Bronchial smooth muscle cell (primary cell): ENCODE measurements at places on chromosomes 3 and 15. TPM values are rescaled to one million over a fixed set of nuclear protein-coding genes. Genes with fewer than 3 reads are reported as not detected.

LINGO1 gene
- not detected in 2 replicates for total RNA-seq

SMAD6 gene
- 24.9 and 37.2 TPM in 2 replicates for total RNA-seq

KPNA1 gene
- 18.9 and 22.6 TPM in 2 replicates for total RNA-seq

C3orf70 gene
- total RNA-seq = 0.16 and 0.34 TPM in 2 replicates

A4GNT gene
- not detected in 2 replicates for total RNA-seq

ASB14 gene
- 0.17 TPM in 1 of 2 replicates, not detected in the other for total RNA-seq

P2RY14 gene
- not detected in 2 replicates for total RNA-seq

ISLR gene
- total RNA-seq = 152 and 214 TPM in 2 replicates

CCR1 gene
- total RNA-seq = 0.63 and 1.5 TPM in 2 replicates

TRPM1 gene
- not detected in 2 replicates for total RNA-seq

CCR8 gene
- total RNA-seq = not detected in 2 replicates

ALDH1L1 gene
- total RNA-seq = not detected in 2 replicates

LMCD1 gene
- 2.8 and 2.9 TPM in 2 replicates for total RNA-seq

NEK10 gene
- 16.7 and 41.3 TPM in 2 replicates for total RNA-seq

DPH6 gene
- 16.5 and 22.9 TPM in 2 replicates for total RNA-seq

SPRED1 gene
- total RNA-seq = 32.2 and 50.1 TPM in 2 replicates

SV2B gene
- under 0.01 TPM in 2 replicates for total RNA-seq

SLTM gene
- 58.8 and 61.2 TPM in 2 replicates for total RNA-seq

KCNMB3 gene
- total RNA-seq = 0.94 and 1.3 TPM in 2 replicates

GOLGA8J gene
- total RNA-seq = 0.09 TPM in 1 of 2 replicates, not detected in the other

TGM5 gene
- not detected in 2 replicates for total RNA-seq

PARP3 gene
- 13.6 and 40.4 TPM in 2 replicates for total RNA-seq

CADPS gene
- 2.4 and 19.2 TPM in 2 replicates for total RNA-seq

CACNA2D3 gene
- 0.16 TPM in 1 of 2 replicates, not detected in the other for total RNA-seq

SEMA6D gene
- total RNA-seq = 4.9 and 9.5 TPM in 2 replicates

REC114 gene
- not detected in 2 replicates for total RNA-seq

SCAMP5 gene
- 0.52 and 0.79 TPM in 2 replicates for total RNA-seq

KIF15 gene
- 1.3 and 2.7 TPM in 2 replicates for total RNA-seq

MITF gene
- 16.2 and 16.7 TPM in 2 replicates for total RNA-seq
